Bladder microvascular endothelial cell (primary cell): ENCODE measurements at places on chromosomes 5 and 9. TPM values are rescaled to one million over a fixed set of nuclear protein-coding genes. Genes with fewer than 3 reads are reported as not detected.

ZNF169 gene
- total RNA-seq = 3.6 and 6.7 TPM in 2 replicates

HMCN2 gene
- total RNA-seq = 0.19 and 0.32 TPM in 2 replicates

WWC1 gene
- total RNA-seq = 0.16 and 0.31 TPM in 2 replicates

SEMA6A gene
- 6.6 and 10.5 TPM in 2 replicates for total RNA-seq

UBTD2 gene
- 14.7 and 22.8 TPM in 2 replicates for total RNA-seq

LCN12 gene
- total RNA-seq = 0.19 TPM in 1 of 2 replicates, not detected in the other

ADAMTS19 gene
- not detected in 2 replicates for total RNA-seq

FOXD4L3 gene
- total RNA-seq = not detected in 2 replicates

BARHL1 gene
- not detected in 2 replicates for total RNA-seq

FBXL17 gene
- total RNA-seq = 3.7 and 6.2 TPM in 2 replicates

FAM221B gene
- not detected in 2 replicates for total RNA-seq

SLC1A1 gene
- 4.7 and 5.1 TPM in 2 replicates for total RNA-seq

CYLC2 gene
- total RNA-seq = not detected in 2 replicates

CCDC180 gene
- 0.32 and 2.6 TPM in 2 replicates for total RNA-seq

FBP2 gene
- not detected in 2 replicates for total RNA-seq

ECPAS gene
- 76.4 and 120 TPM in 2 replicates for total RNA-seq
